ENCODE measurements at places on chromosomes 3 and 15. TPM values are rescaled to one million over a fixed set of nuclear protein-coding genes. Genes with fewer than 3 reads are reported as not detected.

SLC22A13 gene
- 0.11 TPM for polyA plus RNA-seq

DNA sequence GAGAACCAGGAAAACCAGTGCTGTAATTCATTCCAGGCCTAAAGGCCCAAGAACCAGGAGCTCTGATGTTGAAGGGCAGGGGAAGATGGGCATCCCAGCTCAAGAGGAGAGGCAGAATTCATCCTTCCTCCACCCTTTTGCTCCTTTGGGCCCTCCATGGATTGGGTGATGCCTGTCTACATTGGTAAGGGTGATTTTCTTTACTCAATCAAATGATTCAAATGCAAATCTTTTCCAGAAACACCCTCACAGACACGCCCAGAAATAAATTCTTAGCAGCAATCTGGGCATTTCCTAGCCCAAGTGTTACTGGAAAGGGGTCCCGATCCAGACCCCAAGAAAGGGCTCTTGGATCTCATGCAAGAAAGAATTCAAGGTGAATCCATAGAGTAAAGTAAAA is 17.6 kb upstream of the APOD start:
- no peak for DNase-seq

SRGAP3 gene
- polyA plus RNA-seq = 0.06 TPM

CLDN16 gene
- not detected for polyA plus RNA-seq

ALDH1L1 gene
- not detected for polyA plus RNA-seq

CLEC3B gene
- polyA plus RNA-seq = 1.8 TPM
